Aorta (tissue), 5 donors: ENCODE measurements at places on chromosomes 3 and 15. TPM values are rescaled to one million over a fixed set of nuclear protein-coding genes. Genes with fewer than 3 reads are reported as not detected.

GRCh38 chr3:53721187-53722119 lies 124.8 kb downstream of the CHDH start:
- H3K36me3 ChIP-seq, result no peaks in the 10 kb centered on the region
- no peak for DNase-seq
- no peaks in the 10 kb centered on the region for H3K4me1 ChIP-seq
- no peak overlapping the region for H3K4me3 ChIP-seq
- no peak overlapping the region for H3K27ac ChIP-seq

- no peaks in the 10 kb centered on the region for H3K36me3 ChIP-seq
- H3K27ac ChIP-seq, result no peak overlapping the region
- DNase-seq, result no peak
- no peak overlapping the region for H3K4me3 ChIP-seq
These were observed 304.8 kb upstream of the STAC start for GRCh38 chr3:36075491-36075890.

DNA sequence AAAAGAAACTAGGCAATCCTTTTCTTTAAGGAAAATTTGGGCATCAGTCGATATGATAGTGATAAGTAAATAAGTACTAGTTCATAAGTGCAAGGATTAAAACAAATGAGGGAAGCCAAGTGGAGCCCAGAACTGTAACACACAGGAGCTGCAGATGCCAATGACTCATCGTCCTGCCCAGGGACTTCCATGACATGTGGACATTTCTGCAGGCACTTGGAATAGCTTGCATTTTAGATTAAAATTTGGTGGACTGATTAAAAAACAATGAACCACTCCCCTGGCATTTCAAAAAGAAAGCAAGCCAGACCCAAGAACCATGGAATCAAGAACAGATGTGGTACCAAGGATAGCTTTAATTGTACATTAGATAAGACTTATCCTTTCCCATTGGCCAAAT lies 2.9 kb downstream of the SAMD7 start:
- no peaks in the 10 kb centered on the region for H3K27me3 ChIP-seq
- no peak overlapping the region for H3K27ac ChIP-seq
- no peak overlapping the region for H3K4me3 ChIP-seq
- no peaks in the 10 kb centered on the region for H3K36me3 ChIP-seq
- DNase-seq, result no peak

FOXL2 gene
- total RNA-seq, result not detected

- no peak for DNase-seq
- peaks cover 13% of the 10 kb centered on the region for H3K4me1 ChIP-seq
- no peaks in the 10 kb centered on the region for H3K36me3 ChIP-seq
- no peak overlapping the region for H3K4me3 ChIP-seq
These were observed 47.2 kb downstream of the CACNA2D3 start for GRCh38 chr3:54169524-54169923.

- DNase-seq, result no peak
These were observed 50.5 kb upstream of the MINAR1 start for GRCh38 chr15:79381593-79381992.

CYP11A1 gene
- total RNA-seq, result 1.3 TPM

AMIGO3 gene
- total RNA-seq, result not detected

- no peaks in the 10 kb centered on the region for H3K4me1 ChIP-seq
- no peak overlapping the region for H3K27ac ChIP-seq
- no peak overlapping the region for H3K4me3 ChIP-seq
- no peaks in the 10 kb centered on the region for H3K36me3 ChIP-seq
These were observed 199.2 kb downstream of the CACNA2D3 start for GRCh38 chr3:54321520-54321919.
